ENCODE measurements at places on chromosomes 5 and 9.

GRCh38 chr9:111798786-111799185, 4.0 kb upstream of the SHOC1 start:
- DNase-seq: no peak

- DNase-seq: peak; percentile 69
Observed at GRCh38 chr9:105414947-105415661, 32.7 kb upstream of the FSD1L start.

GRCh38 chr9:110142868-110143481, 65.0 kb downstream of the C9orf152 start:
- no peak for DNase-seq

DNA sequence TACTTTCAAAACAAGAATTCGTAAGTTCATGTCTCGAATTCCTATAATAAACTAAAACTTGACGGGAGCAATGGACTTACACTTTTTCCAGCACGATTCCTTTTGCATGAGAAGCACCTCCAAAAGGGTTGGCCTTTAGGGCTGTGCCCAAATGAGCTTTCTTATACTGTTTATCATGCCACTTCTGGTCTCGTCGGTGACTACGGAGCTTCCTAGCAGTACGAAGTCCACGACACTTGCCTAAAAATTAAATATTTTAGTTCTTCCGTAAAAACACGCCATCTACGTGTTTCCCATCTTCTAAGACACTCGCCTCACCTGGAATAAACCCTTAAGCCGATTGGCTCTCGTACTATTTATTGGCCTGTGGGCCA, 554 bp downstream of the RPS23 start:
- DNase-seq: no peak

DNA sequence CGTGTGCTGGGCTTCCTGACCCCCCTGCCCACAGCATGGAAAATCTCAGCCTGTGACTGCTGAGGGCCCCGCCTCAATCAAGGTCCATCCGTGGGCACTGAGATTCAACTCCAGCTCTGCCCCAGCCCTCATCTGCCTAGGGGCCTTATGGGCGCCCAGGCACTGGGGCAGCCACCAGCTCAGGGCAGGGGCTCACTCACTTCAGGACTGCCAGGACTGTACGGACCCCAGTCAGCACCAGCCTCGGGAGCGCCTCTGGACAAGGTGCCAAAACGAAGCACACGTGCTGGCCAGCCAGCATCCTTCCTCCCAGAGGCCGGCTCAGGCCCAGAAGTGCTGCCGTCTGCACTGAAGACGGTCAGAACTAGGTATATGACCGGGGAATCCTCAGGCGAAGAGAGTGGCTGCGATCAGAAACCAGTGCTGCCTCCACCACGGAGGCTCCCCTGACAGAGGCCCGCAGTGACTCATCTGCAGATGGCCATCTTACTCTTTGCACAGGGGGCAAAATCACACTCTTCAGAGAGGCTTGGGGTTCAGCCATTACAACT, 19.6 kb downstream of the CLPTM1L start:
- no peak for DNase-seq

- no peak for DNase-seq
Observed at GRCh38 chr5:122874179-122874875, 28.9 kb downstream of the SNX24 start.

GRCh38 chr9:20325008-20325407, 297.3 kb downstream of the MLLT3 start:
- no peak for DNase-seq

DNA sequence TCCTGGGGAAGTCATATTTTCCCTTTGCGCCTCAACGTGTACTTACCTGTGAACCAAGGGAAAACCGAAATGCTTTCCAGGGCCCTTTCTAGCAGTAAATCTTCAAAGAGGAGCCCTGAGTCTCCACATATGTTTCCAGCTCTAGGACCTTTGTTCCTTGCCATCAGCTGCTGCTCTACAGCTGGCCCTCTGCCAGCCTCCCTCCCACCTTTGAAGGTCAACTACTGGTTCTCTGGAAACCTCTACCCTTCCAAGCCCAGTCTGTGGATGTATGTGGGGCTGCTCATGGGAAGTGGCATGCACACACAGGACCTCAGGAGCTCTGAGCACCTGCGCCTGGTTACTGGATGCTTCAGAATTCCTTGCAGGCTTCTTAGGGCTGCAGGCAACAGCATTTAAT, 117.2 kb downstream of the PSD2 start:
- no peak for DNase-seq

DNA sequence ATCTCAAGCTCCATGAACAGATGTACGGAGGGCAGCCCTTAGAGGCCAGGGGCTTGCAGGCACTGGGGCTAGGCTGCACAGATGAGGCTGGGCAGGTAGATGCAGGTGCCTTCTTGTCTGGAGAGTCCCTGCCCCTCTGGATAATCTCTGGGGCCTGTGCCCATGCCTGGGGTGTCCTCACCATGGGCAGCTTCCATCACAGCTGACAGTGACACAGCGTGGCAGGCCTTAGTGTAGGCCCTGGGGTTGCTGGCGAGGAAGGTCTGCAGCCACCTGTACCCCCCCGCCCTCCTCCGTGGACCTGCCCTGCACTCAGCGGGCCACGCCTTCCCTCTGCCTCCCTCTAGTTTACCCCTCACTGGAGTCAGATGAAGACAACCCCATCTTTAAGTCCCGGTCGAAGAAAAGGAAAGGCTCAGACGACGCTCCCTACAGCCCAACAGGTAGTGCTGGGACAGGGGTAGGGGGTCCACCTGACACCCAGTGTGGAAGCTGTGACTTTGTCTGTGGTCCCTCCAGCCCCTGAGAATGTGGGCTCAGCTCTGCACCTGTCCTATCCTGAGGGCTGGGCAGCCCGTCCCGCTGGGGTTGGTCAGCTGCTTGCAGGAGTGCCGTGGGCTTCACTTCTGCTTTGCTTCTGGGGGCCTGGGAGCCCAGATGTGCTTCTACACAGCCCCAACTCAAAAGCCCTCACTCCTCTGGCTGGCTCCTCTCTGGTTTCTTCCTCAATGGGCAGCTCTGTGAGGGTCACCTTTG, 98.4 kb downstream of the PHF2 start:
- no peak for DNase-seq

DNA sequence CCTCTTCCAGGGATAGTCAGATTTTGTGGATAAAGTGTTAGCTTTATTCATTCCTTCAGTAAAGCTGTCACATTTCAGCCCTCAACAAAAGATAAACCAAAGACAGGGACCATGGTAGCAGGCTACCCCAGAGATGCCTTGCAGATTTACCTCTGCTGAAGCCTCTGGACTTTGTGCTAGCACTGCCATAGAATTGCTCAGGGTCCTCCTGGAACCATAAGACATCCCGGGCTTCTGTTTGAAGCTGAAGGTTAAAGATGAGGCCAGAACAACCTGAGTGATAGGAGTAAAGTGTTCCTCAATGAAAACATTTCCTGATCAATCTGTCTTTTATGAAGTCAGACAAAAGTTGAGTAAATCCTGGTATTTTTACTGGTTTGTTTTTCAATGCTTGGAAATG, 57.5 kb upstream of the ARL15 start:
- no peak for DNase-seq

DNA sequence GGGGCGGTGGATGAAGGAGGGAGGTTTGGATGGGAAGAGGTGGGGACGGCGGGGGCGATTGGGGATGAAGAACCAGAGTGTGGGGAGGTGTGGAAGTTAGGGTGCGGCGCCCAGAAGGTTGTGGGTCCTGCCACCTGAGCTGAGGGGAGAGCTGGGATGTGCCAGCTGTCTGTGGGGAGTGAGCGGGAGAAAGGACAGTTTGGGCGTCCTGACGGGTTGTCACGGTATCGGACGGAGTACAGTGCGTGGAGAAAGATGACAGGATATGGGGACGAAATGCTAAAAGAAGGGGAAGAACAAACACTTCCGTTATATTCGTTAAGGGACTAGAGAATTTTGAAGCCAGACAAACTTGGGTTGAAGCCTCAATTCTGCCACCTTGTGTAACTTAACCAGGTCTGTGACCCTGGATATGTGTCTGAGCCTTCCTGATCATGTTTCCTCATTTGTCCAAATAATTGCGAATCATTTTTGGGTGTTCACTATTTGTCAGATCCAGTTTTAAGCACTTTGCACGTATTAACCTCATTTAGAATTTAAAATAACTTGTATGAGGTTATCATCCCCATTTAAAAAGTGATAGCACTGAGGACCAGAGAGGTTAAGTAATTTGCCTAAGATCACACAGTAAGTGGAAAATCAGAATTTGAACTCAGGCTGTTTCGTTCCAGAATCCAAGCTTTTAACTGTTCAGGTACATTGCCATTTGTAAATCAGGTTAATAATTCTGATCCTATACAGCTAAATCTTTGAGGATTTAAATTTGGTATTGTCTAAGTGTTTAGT, 689 bp downstream of the CNTRL start:
- no peak for DNase-seq

- peak; percentile 77 for DNase-seq
Observed at GRCh38 chr5:129094087-129094923, at the start of gene ISOC1. ISOC1 (plus strand) TSS chr5:129094749; CDS start chr5:129094767, 18 bp downstream.

GRCh38 chr9:112322701-112323377, 10.6 kb downstream of the PTBP3 start:
- no peak for DNase-seq

GRCh38 chr9:94149696-94150095, 65.4 kb downstream of the PTPDC1 start:
- no peak for DNase-seq

DNA sequence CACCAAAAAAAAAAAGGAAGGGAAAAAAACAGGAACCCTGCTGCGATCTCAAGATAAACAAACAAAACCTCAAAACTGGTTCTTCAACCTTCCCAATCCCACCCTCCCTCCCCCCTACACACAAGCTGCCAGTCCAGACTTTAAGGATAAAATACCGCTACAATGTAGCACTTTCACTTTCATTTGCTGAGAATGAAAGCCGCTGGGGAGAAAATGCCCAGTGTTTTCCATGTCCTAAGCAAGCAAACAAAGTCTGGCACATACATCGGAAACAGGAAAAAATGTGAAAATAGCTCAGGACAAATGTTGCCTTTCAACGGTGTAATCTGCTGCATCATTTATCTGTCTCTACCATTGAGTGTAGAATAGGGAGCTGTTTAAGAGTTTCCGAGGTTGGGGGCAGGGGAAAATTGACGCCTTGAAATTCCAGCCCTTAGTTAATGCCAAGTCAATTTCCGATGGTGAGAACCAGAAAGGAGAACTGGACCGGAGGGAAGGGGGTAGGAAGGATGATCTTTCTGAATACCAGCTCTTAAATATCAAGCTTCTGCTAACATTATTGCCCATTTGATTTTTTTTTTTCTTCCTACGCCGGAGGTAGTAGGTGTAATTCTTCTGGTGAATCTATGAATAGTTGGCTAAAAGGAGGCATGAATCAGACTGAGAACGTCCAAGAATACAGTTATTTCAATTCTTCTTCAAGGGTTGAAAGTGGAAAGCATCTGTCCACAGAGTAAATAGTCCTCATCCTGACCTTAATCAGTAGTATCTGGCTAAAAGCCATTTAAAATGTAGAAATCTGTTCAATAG, 1.2 kb upstream of the ADAMTS6 start:
- DNase-seq: no peak

DNA sequence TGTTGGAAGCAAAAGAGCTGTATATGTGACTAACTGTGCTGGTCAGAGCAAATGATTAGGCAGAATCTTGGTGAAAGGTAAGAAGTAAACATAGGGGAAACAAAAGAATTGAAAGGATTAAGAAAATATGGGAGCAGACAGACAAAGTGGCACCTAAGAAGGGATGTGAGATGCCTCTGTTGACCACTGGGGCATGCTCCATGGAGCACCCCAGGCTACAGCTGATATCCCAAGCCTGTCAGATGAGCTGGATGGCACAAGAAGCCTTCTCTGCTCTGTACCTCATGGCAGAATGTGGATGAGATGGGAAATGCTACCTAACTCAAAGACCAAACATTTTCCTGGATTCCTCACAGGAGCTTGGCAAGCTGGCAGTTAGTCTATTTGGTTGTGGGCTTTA, 89.3 kb upstream of the SLIT3 start:
- no peak for DNase-seq

- DNase-seq: no peak
Observed at GRCh38 chr9:15480028-15480427, 30.7 kb downstream of the PSIP1 start.

- DNase-seq: no peak
Observed at GRCh38 chr9:33146298-33146697, 20.8 kb downstream of the B4GALT1 start.

GRCh38 chr9:134698587-134699342, 57.2 kb downstream of the COL5A1 start:
- DNase-seq: peak; percentile 48

DNA sequence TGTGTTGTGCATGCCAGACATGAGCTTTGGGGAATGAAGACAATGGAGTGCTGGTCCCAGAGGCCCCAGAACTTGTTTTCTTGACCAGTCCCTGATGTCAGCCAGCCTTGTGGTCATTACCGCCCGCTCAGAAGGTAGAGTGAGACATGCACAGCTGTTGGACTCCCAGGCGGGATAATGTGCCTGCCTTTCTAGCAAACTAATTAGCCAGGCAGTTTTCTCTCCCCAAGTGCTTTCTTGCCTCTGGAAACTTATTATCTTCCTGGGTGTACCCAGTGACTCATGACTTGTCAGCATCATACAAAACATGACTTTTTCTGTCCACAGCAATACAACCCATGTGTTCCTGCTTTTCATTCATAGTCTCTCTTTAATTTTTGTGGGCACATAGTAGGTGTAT, 131.1 kb downstream of the RMI1 start:
- no peak for DNase-seq

DNA sequence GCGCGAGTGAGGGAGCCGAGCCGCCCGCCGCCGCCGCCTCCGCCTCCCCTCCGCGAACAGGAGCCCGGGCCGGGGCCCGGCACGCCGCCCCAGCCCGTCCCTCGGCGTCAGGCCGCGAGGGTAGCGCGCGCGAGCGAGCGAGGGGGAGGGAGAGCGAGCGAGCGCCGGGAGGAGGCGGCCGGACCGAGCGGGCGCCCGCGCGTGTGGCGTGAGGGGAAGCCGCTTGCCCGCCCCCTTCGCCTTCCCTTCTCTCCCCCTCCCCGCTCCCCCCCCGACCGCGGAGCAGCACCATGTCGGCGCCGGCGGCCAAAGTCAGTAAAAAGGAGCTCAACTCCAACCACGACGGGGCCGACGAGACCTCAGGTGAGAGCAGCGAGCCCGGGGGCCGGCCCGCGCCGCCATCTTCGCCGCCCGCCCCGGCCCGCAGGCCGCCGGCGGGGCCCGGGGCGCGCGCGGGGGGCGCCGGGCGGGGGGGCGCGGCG, 312 bp downstream of the SET start:
- peak; percentile 69 for DNase-seq

All from NCI-H2171 (cell line).